ENCODE measurements at places on chromosomes 2 and 18.

- no peak for DNase-seq
Measured at GRCh38 chr2:222440673-222441422, 16.5 kb downstream of the SGPP2 start.

DNA sequence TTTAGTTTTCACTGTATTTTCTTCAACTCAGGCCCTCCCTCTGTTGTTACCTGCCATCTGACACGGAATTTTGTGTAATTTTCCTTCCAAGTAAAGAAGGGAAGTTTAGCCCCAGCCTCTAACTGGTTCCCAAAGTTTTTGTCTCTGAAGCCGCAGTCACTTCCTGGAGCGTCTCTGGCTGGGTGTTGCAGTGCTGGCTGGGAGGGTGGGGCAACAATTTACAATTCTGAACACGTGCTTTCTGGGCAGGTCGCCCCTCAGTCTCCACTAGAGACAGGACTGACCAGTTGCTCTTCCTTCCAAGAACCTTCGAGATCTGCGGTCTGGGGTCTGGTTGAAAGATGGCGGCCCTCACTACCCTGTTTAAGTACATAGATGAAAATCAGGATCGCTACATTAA is 3.5 kb downstream of the CNDP2 start:
- no peak for DNase-seq

DNA sequence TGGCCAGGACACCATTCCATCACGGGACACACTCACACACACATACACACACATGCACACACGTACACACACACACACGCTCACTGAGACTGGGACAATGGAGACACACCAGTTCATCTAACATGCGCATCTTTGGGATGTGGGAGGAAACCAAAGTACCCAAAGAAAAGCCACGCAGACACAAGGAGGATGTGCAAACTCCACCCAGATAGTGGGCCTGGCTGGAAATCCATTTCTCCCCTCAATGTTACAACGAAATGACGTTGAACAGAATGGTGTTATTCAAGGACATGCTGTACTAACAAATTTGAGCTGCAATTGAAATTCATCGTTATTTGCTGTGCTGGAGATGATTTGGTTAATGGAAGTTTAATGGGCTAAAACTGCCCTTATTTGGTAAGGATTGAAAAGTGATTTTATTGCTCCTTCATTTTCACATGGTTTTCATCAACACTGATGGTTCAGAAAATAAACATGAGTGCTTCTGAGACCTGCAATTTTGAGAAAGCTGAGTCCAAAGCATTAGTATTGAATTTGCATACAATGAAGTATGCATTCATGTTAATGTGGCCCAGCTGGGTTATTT is 110.0 kb downstream of the KCNE4 start:
- no peak for DNase-seq

DNA sequence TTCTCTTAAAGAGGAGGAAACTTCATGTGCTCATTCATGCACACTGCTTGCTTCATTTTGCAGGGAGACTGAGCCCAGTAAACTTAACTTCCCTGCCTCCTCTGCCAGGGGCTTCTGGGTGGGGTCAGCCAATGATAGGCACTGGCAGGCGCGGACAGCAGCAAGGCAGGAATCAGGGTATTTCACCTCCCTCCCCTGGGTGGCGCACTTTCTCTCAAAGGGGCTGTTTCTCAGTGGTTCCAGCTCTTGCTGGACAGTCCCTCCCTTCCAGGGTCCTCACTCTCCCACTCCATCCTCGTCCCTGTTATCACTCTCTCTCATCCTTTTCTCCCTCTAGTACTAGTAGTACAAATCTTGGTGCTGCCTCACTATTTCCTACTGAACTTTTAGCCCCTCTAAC is 320.5 kb upstream of the ZNF521 start:
- no peak for DNase-seq

DNA sequence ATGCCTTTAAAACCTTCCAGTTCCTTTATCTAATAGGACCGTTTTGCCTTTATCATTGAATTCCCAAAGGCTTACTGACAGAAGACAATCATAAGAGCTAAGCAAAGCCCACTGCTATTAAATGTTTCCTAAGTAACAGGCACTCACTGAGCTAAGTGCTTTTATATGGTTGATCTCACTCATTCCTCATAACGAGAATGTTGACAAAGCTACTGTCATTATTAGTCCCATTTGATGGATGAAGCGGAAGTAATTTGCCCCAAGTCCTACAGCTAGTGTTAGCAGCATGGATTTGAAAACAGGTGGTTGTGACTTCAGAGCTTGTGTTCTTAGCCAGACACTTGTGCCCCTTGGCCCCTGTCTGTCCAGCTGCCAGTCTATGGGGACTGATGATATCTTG is 134.8 kb upstream of the SERPINE2 start:
- DNase-seq: no peak

DNA sequence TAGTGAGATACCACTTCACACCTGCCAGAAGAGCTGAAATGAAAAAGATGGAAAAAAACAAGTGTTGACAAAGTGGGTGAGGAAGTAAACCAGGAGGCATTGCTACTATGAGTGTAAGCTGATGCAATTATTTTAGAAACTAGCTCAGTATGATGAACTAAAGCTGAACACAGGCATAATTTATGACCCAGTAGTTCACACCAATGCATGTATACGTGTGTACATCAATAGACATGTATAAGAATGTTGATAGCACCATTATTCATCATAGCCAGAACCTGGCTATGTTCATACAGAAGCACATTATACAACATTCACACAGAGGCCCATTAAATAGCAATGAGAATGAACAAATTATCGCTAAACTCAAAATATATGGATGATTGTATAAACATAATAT is 83.1 kb upstream of the SPOPL start:
- no peak for DNase-seq

DNA sequence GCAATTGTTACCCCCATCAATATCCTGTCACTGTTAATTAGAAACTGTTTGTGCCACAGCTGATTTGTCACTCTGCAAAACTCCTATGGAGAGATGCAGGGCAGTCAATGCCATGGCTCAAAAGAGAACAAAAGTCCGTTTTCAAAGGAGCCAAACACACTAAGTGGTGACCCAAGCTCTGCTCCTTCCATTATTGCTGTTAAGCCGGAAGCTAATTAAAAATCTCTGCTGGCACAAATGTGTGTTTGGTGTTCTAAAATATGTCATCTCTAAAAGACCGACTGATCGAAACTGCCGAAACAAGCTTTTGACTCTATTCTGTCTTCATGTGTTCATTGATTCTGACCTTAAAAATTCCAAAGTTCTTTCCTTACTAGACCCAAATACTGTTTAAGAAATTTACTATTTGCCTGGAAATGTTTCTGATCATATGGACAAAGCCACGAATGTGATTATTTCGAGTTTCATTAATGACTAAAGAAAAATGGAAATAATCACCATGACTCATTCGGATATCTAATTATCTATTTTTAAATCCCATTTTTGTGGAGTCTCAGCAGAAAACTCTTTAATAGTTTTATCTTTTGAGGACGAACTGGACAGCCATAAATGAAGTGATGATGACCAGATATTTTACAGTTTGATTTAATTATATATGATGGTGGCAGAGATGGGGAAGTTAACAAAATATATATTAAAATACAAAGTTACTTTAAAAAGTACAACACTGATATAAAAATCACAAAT is 287.6 kb downstream of the SOCS6 start:
- DNase-seq: no peak

- no peak for DNase-seq
Measured at GRCh38 chr2:46157072-46157965, 139.9 kb upstream of the EPAS1 start.

- no peak for DNase-seq
Measured at GRCh38 chr2:109457366-109457765, 156.4 kb downstream of the SEPTIN10 start.

DNA sequence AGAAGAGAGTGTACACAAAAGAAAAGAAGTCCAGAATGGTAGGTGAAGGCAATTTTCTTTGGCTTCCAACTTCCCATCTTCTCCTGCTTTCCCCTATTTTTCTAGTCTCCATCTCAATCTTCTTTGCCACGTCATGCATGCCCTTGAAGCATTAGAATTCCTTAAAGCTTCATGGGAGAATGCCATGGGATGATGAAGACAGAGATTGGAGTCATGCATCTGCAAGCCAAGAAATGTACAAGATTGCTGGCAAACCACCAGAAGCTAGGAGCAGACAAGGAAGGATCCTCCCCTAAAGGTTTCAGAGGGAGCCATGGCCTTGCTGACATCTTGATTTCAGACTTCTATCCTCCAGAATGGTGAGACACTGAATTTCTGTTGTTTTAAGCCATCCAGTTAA is 305.9 kb downstream of the HRH4 start:
- no peak for DNase-seq

DNA sequence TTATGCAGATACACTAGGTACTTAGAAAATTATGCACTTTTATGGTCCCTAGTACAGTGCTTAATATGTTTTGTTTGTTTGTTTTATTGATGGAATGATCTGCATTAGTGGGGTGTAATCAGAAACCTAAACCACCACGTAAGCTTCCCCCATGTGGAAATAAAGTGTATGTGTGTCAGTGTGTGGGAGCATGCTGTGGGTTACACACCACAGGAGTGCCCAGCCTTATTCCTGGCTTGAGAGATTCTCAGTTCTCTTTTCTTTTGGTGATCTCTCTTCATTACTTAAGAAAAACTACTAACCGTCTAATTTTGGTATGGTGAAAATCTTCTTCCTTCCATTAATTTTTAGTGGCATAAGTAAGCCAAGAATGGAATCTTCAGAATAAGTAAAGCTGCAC is 398.6 kb downstream of the DCDC2C start:
- DNase-seq: no peak

GRCh38 chr18:25067275-25068025 is 284.5 kb downstream of the ZNF521 start:
- DNase-seq: no peak

GRCh38 chr2:197813093-197813787 is 8.8 kb downstream of the PLCL1 start:
- DNase-seq: no peak

DNA sequence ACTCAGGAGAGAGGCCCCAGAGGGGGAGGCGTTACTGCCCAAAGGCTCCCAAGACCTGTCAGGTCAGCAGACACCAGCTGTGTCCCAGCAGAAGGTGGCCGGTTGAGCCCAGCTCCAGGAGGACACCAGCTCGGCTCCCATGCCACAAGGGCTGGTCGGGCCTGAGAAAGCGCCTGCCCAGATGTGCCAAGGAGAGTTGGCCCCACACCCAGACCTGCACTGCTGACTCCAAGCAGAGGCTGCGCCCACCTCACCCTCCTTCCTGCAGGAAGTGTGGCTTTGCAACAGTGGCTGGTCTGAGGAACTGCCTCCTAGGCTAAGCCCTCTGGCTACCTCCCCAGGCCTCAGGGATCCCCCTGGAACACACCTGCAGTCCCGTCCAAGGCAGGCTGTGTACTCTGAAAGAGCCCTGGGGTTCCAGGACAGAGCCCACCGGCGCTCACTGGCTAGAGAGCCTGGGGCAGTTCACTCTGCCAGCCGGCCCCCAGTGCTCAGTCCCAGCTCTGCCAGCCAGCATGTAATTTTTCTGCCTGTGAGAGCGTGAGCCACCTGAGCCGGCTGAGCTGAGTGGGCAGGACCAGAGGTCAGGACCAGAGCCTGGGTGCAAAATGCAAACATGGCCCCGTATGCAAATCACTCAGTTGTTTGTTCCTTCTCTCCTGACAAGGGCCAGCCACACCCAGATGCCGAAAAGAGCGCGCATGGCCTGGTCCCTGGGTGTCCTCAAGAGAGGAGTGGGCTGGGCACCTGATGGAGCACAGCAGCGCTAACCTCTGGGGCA is 36.9 kb upstream of the PTMA start:
- no peak for DNase-seq

GRCh38 chr2:230164139-230164538 is 55.6 kb downstream of the SP110 start:
- DNase-seq: no peak

- DNase-seq: no peak
Measured at GRCh38 chr18:56789004-56789888, 138.1 kb downstream of the WDR7 start.

- DNase-seq: no peak
Measured at GRCh38 chr2:66481100-66481549, 46.2 kb downstream of the MEIS1 start.

DNA sequence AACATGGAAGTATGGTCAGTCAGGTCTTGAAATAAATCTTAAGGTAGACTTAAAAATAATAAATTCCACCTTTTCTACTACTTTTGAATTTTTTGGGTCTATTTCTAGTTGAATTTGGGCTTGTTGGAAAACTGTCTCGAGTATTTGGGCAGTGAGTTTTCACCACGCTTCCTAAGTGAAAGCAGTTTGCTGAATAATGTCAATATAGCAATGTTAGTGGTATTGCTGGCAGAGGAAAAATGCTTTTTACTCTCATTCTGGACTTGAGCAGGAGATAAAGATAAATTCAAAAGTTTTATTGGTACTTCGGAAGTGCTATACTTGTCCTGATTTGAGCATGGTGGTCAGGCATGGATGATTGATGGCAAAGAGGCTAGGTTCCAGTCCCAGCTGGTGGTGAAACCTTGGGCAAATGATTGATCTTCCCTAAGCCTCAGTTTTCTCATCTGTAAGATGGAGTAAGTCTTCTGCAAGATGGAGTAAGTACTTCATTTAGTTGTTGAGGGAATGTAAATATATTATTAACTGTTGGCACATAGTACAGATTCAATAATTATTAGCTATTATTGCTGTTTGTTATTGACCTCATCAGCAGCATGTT is 503.5 kb upstream of the ZEB2 start:
- DNase-seq: no peak

- DNase-seq: no peak
Measured at GRCh38 chr2:124354466-124354865, 329.4 kb downstream of the CNTNAP5 start.

GRCh38 chr2:164515734-164516133 is 105.5 kb downstream of the GRB14 start:
- DNase-seq: no peak

GRCh38 chr2:228600265-228600664 is 418.8 kb upstream of the SPHKAP start:
- no peak for DNase-seq

DNA sequence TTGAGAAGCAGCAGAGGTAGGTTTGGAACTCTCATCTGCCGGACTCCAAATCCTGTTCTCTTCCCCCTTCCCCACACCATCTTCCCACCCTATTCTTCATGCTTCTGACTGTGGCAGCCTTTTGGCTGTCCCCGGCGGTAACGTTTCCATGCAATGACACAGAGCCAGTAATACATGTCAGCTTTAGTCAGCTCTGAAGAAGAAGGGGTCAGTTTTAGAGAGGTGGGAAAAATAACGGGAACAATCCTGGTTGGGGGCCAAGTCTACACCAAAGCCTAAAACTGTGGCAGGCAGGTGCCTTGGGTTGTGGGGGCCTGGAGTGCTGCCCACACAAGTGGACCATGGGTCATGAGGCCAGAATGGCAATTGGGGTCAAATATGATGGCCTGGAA is 106.8 kb downstream of the LPIN1 start:
- DNase-seq: no peak

DNA sequence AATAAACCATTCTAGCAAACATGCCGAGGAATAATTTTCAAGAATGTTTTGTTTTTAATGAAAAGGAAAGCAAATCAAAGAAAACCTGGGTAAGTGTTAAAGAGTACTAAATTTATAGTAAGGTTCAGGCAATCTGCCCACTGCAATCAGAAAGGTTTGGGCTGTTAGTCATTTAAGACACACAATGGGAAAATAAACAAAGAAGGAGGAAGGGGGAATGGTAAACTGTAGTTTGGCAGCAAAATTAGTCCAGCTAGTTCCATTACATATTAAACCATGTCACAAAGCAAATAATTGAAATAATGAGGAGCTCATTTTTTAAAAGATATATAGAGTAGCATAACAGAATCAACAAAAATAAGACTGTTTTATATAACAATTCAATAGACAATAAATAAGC is 87.5 kb upstream of the COPS8 start:
- DNase-seq: peak; percentile 62

Measured in NCI-H2029 (cell line).